NCI-H748 treated with DMSO at 0.1 percent for 48 hours (cell line): ENCODE measurements at places on chromosomes 1 and 21.

- DNase-seq, result no peak
These were observed 11.9 kb downstream of the IFNLR1 start for GRCh38 chr1:24175033-24175755.

- DNase-seq, result no peak
These were observed 198.1 kb downstream of the ZZZ3 start for GRCh38 chr1:77484334-77484733.

DNA sequence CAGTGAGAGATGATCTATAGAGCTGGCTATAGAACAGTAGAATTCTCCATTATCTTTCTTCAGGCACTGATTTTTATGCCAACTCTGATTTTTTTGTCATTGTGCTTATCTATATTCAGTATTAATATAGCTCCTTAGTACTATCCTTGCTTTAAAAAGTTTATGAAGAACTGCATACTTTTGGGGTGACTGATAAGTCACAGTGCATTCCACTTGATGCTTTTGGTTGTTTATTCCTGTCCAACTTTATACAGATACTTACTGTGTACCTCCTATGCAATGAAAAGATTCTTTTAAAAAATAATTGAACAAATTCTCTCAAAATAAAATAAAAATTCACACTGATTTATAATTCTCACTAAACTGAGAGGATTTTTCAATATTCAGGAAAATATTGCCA, 71.6 kb downstream of the COL24A1 start:
- no peak for DNase-seq

GRCh38 chr1:225847610-225848009, 34.6 kb downstream of the TMEM63A start:
- DNase-seq, result no peak

- no peak for DNase-seq
These were observed 347 bp upstream of the KRTAP20-4 start for GRCh38 chr21:30620080-30620479.

- DNase-seq, result no peak
These were observed 11.8 kb upstream of the TMEM39B start for GRCh38 chr1:32060914-32061313.

- DNase-seq, result no peak
These were observed 163.6 kb downstream of the PAPPA2 start for GRCh38 chr1:176626572-176627061.

DNA sequence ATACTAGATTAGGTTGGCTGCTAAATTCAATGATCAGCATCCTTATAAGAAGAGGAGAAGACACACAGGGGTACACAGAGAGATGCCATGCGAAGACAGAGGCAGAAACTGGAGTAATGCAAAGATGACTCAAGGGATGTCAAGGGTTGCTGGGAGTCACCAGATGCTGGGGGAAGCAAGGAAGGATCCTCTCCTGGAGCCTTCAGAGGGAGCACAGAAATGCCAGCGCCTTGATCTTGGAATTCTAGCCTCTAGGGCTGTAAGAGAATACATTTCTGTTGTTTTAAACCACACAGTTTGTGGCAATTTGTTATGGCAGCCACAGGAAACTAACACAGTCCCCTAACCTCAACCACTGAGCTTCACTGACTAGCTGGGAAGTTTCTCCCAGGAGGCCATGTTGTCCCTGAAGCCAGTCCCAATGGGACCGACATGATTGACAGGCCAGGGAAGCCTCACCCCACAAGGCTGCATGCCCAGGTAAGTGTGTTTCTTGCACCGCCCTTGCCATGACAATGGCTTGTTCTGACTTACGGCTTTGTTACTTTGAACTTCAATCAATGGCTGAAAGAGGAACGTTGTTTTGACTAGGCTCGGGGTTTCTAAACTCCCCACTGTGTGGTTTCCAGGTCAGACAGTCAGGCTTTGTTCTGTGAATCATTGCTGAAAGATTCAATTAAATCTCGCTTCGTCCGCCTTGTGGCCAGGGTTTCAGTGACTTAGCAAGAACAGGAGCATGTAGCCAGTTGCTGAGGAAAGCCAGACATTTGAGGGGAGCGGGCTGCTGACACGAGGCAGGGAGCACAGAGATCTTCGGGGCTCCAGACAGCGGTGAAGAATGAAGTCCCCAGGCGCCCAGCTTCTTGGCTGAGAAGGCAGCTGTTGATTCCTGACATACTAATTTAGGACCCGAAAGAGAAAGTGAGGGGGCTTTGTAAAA, 62.3 kb downstream of the RUNX1 start:
- no peak for DNase-seq

- no peak for DNase-seq
These were observed 464.3 kb downstream of the CAMTA1 start for GRCh38 chr1:7249516-7249915.

DNA sequence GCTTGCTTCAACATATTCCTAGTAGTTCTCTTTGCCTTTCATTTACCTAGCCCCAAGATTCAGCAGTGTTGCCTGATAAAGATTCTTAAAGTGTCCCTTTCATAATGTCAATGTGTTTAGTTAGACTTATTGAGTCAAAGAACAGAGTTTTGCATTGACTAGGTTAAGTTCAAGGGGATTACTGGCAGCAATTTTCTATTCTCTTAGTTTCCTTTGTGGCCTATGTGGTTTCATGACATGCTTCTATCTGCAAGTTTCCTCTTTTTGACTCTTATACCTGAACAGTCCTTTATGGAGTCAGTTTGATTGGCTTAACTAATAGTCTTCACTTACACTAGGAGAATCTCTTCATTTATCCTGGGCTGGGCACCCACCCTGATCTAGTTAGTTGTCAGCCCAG, 151.3 kb downstream of the ADGRL4 start:
- no peak for DNase-seq

DNA sequence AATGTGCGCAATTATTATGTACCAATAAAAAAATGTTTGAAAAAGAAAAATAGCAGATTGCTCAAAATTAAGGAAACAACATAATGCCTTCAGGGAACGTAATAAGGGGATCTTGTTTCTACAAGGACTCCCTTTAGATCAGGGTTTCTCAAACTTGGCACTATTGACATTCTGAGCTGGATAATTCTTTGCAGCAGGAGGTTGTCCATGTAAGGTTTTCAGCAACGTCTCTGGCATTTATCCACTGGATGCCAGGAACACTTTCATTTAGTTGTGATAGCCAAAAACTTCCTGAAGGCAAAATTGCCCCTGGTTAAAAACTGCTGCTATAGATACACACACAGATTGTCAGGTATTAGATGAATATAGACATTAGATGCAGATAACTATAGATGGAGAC, 666.7 kb upstream of the ADAMTS5 start:
- no peak for DNase-seq

DNA sequence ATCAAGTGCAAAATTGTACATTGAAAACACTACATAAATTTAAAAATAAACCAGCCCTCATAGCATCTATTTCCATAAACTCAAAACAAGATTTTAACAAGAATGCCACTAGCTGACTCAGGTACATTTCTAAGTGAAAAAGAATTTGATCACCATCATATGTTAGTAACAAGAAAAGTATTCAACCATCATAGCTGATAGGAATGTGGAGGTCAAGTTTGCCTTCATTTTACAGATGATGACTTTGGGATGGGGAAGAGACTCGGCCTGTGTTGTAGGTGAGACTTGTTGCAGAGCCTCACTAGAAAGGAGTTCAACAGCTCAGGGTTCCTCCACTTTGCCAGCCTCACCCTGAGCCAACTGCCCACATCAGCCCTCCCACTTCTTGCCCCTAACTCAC, 318.8 kb upstream of the FAM78B start:
- no peak for DNase-seq

- DNase-seq, result peak; percentile 51
These were observed 32.7 kb upstream of the WASF2 start for GRCh38 chr1:27522432-27523336.

DNA sequence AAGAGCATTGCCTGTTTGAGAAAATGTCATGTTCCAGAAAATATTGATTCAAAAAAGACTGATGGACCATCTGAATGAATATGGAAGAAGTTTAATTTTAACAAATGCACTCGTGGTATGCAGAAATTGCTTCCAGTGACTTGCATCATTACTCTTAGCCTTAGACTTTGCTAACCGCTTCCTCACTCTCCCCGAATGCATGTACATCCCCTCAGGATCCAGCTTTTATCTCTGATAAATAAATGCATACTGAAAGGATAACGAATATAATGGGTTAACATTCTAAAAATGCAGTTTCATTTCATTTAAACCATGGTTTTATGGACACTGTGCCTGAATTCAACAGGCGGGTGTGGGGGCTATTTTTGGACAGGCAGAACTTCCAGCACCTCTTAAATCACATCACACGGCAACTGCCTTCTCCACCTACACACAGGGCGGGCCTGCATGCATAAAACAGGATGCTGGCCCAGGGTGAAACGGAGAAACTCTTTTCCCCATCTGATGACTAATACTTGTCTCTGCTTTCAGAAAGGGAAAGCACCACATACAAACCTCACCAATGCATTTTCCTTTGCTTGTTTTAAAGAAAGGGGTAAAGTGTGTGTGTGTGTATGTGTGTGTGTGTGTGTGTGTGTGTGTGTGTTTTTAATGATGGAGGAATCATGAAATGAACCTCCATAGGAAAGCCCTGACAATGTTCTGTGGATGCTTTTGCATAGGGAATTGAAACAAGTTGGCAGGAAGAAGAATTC, 48.7 kb downstream of the SPAG17 start:
- no peak for DNase-seq

- DNase-seq, result no peak
These were observed 804.8 kb downstream of the USP25 start for GRCh38 chr21:16534408-16535101.

DNA sequence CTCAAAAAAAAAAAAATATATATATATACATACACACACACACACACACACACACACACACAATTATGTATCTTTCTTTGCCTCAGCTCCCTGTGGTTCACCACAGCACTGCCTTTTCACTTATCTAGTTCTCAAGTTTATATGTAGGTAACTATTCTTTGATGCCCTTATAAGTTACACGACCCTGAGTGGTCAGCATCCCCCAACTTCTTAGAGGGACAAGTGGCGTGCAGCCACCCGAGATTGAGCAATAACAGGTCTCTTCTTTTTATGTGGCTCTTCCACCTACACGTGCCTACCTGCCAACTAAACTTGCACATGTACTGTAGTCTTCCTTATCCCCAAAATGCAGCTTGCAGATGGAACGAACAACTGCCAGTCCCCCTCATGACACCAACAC, 120.8 kb downstream of the GABPA start:
- no peak for DNase-seq

GRCh38 chr1:115647507-115647906, 5.7 kb downstream of the VANGL1 start:
- no peak for DNase-seq

DNA sequence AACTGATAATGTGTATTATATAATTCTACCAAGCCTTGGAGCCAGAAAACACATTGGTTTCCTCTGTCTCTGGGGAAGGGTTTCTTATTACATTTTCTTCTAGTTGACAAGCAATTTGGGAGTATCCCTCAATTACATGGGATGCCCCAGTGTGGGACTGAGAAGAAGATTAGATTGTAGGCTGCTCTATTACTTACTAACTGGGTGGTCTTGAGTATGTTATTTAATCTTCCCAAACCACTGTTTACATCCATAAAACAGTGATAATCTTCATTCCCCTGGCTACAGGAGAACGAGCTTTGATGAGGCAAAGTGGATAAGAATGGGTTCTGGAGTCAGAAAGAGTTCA, 105.8 kb downstream of the TSEN15 start:
- DNase-seq, result no peak

GRCh38 chr1:89761901-89762300, 58.9 kb upstream of the LRRC8D start:
- DNase-seq, result no peak

DNA sequence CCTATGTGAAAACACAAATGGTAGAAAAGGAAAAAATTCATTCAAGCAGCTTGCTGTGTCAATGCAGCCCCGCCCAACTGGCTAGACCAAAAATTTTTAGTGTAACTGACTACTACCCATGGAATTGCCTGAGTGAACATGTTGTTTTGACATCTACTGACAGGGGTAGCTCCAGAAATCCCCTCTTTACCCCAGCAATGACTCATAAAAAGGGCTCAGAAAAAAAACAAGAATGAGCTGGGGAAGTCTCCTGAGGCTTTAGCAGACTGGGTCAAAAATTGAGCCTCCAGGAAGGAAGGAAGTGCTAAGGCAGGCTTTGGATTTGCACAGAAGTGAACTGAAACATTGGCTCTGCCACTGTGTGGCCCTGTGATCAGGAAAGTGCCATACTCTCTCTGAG, 24.4 kb upstream of the FGGY start:
- no peak for DNase-seq

- DNase-seq, result no peak
These were observed 204.2 kb downstream of the HMCN1 start for GRCh38 chr1:185938396-185938795.

GRCh38 chr1:28156821-28157220, 19.7 kb downstream of the PTAFR start:
- no peak for DNase-seq

DNA sequence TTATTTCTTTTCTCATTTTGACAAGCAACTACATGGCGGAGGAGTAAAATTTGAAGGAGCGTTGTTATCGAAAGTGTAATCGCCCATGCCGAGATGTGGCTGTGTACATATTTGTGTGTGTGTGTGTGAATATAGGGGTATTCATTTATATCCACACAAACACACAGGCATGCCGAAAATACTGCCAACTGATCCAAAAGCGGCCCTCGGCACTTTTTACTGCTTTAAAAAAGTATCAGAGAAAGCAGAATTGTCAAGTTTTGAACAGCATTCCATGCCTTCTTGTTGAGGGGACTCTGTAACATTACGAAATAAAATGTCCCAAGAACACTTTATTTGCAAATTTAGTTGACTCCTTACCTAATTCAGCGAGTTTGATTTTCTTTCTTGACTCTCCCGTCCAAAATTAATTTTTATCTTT, 1.1 kb downstream of the PBX1 start:
- DNase-seq, result no peak

DNA sequence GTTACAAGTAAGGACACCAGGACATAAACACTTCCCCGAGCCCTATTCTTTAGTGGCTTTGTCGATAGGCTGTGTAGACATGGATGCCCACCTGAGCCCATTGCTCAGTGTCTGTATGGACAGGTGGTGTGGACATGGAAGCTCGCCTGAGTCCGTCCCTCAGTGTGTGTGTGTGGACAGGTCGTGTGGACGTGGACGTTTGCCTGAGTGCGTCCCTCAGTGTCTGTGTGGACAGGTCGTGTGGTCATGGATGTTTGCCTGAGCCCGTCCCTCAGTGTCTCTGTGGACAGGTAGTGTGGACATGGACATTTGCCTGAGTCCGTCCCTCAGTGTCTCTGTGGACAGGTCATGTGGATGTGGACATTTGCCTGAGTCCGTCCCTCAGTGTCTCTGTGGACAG, 38.7 kb upstream of the COL6A2 start:
- DNase-seq, result no peak

- DNase-seq, result no peak
These were observed 33.1 kb downstream of the FOXO6 start for GRCh38 chr1:41394369-41394744.

GRCh38 chr1:224373008-224373590, 16.4 kb downstream of the CNIH4 start:
- no peak for DNase-seq

GRCh38 chr21:44548922-44549321, 2.4 kb downstream of the KRTAP10-2 start:
- no peak for DNase-seq

- no peak for DNase-seq
These were observed 327.0 kb upstream of the NR5A2 start for GRCh38 chr1:199700551-199700950.

- no peak for DNase-seq
These were observed 312.5 kb upstream of the ZRANB2 start for GRCh38 chr1:71393301-71393700.

GRCh38 chr1:208207388-208208131, 36.6 kb downstream of the PLXNA2 start:
- peak; percentile 29 for DNase-seq
